ENCODE measurements at places on chromosomes 16 and 17.

- DNase-seq = no peak
Observed at GRCh38 chr16:9007177-9007794, 43.6 kb upstream of the USP7 start.

- DNase-seq = no peak
Observed at GRCh38 chr16:53768167-53768566, 64.2 kb downstream of the FTO start.

- DNase-seq = no peak
Observed at GRCh38 chr17:82950525-82951102, 110.8 kb upstream of the ZNF750 start.

- no peak for DNase-seq
Observed at GRCh38 chr17:280216-280615, 72.4 kb downstream of the RPH3AL start.

DNA sequence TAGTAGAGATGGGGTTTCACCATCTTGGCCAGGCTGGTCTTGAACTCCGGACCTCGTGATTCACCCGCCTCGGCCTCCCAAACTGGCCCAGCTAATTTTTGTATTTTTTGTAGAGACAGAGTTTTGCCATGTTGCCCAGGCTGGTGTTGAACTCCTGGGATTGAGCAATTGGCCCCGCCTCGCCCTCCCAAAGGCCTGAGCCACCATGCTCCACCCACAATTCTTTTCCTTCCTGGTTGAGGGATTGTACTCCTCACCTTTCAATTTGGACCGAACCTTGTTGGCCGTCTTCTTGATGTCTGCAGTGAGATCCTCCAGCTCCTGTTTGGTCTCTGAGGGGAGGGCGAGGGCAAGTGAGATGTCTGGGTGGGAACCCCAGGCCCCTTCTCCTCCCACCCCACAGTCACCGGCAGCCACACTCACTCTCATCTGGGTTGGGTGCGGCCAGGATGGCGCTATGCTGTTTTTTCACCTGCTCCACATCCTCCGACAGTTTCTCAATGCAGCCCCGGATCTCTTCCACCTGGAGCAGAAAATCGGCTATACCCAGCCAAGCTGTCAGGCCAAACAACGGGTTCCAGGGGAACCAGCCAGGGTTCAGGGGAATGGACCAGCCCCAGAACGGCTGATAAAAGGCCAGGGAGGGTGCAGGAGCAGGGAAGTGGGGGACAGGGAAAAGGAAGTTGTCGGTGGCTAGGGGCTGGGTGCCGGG lies 9.6 kb downstream of the STX1B start:
- DNase-seq = no peak

DNA sequence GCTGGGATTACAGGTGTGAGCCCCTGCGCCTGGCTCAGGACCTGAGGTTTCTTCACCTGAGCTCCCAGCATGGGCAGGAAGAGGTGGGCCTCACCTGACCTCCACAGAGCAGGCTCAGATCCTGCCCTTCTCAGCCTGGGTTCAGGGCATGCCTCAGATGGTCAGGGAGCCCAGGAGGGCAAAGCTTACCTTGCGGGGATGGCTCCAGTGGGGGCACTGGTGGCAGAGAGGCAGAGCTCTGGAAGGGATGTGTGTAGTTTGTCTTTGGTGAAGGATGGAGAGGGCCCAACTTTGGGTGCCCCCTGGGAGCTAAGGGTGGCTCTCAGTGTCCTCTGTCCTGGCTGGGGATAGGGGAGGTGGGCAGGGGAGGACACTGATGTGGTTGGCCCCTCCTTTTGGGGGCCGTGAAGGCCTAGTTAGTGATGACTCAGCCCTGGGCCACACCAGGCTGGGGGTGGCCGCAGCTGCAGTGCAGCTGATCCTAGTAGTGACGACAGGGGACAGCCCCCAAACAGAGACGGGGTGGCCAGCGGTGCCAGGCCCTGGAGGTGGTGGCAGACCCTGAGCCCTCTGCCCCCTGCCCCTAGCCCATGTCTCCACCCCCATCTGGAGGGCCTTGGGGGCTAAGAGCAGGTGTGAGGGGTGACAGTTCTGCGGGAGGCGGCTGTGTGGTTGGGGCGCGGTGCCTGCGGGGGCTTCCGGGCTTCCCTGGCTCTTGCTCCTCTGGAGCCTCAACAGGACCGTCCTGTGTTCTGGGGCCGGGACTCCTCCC lies 5.8 kb downstream of the NHERF2 start:
- no peak for DNase-seq

GRCh38 chr16:79297805-79298204 lies 302.7 kb downstream of the MAF start:
- DNase-seq = no peak

GRCh38 chr16:85565801-85566526 lies 47.2 kb upstream of the GSE1 start:
- no peak for DNase-seq

GRCh38 chr17:44909681-44910144 lies 5.6 kb downstream of the GFAP start:
- peak; percentile 63 for DNase-seq

DNA sequence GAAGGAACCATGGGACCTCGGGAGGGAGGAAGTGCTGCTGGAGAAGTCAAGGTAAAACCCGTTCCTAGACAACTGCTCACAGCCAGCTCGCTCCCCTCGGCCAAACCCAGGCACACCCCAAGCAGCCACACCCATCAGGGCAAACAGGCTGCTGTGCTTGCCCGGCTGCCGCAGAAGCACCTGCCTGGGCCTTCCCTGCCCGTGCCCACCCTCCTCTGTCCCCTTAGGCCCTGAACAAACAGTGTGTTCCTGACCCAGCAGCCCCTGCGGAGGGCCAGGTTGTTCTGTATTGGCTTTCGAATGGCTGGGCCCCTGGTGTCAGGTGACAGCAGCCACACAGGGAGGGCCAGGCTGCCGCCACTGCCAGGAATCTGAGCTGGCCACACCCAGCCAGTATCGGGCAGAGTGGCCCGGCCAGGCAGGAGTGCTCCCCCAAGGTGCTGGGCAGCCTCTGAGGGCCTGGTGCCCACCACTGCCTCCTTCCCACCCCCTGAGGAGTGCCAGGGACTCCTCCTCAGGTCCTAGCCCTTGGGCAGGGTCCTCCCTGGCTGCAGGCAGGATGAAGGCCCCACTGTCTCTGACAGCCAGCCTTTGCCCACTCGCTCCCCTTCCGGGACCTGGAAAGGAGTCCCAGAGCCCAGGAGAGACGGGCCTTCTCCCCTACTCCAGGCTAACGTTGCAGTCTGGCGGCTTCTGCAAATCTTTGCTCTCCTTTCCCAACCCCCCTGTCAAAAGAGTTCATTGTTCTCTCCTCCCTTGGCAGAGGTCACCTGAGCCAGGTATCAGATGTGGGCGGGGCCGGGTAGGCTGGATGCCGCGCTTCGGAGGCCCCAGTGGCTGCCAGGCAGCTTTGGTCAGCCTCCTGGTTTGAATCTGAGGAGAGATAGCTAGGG lies 24.0 kb downstream of the LLGL2 start:
- DNase-seq = no peak

DNA sequence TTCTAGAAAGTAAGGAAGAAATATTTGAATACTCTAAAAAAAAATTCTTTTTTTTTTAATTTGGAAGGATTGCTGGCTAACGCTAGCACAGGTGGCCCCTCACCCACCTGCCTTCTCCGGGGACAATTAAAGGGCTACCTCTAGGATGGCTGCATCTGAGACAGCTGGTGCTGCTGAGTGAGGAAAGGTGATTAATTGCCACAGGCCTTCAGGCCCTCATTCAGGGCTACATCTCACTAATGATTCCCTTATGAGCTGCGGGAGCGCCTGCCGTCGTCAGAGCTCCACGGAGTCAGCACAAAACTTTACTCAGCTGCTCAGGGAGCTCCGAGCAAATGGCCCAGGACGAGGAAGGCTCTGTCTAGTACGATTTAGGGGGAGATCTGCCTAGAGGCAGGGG lies 27.0 kb upstream of the AKTIP start:
- DNase-seq = no peak

DNA sequence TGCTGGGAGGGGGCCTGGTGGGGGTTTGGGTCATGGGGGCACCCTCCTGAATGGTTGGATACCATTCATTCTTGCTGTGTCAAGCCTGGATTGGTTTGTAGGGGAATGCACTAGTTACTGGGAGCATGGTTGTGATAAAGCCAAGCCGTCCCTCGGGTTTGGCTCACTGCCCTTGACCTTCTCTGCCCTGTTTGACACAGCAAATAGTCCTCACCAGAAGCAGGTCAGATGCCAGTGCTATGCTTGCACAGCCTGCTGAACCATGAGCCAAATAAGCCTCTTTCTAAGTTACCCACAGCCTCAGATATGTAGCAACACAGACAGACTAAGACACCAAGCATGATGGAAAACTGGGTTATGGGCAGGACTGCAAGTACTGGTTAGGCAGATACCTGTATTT lies 14.6 kb downstream of the ZNF778 start:
- DNase-seq = no peak

DNA sequence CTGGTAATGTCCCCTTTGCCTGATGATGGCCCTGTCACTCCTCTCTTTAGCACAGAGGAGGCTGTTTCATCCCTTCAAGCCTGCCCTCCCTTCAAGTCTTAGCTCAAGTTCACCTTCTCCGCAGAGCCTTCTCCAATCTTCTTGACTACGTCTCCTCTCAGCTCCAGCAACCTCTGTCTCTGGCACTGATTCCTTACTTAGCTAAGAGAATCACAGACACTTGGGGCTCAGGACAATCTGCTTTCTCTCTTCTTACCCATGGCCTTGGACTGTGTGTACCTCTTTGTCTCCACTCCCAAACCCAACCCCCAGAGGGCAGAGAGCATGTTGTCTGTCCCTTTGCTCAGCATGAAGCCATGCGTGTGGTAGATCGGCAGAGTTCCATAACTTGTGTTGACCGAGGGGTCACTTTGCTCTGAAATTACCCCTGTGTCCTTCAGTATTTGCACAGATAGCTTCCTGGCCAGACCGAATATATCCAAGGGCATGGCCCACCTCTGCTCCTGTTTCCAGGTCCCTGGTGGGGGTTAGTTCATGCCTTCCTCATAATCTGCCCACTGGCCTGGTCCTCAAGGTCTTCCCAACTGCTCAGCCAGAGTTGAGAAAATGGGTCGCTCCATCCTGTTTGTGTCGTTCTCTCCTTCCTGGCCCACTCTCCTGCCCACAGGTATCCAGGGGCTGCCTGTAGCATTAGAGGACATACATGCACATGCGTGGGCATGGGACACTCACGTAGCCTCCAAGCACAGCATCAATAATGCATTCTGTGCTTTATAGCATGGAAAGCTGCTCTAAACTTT lies 41.6 kb downstream of the MAPT start:
- DNase-seq = no peak

GRCh38 chr17:73998249-73998648 lies 205.2 kb upstream of the RPL38 start:
- no peak for DNase-seq

GRCh38 chr16:1374418-1375297 lies 22.9 kb downstream of the GNPTG start:
- DNase-seq = no peak

DNA sequence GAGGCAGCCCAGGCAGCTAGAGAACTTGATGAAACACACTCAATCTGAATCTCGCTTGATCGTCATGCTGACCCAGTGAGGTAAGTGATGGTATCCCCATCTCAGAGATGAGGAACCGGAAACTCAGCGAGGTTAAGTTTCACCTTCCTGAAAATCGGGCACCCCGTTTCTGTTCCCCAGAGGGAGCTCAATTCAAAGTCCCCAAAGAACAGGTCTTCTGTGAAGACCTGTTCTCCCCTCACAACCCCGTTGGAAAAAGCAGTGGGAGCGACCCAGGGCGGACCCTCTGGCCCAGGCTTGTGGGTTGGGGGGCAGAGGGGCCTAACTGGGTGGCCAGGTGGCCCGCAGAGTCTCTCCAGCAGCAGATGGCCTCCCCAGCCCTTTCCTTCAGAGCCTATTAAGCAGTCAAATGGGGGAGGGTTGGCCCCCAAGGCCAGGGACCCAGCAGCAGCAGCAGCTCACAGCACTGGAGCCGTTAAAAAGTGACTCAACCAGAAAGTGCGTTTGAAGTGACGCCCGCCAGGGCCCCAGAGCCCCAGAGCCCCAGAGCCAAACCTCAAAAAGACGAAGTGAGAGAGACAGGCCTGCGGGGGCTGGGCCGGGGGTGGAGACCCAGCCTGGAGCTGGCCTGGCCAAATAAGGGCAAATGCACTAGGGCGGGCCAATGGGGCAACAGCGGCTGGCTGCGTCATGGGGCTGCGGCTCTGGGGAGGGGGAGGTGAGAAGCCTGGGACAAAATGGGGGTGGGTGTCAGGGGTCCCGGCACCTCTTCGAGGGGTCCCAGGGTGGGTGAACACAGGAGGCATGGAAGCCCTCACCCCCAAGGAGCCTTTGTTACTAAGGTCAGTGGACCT lies 9.2 kb upstream of the TSPOAP1 start:
- DNase-seq = peak; percentile 70

DNA sequence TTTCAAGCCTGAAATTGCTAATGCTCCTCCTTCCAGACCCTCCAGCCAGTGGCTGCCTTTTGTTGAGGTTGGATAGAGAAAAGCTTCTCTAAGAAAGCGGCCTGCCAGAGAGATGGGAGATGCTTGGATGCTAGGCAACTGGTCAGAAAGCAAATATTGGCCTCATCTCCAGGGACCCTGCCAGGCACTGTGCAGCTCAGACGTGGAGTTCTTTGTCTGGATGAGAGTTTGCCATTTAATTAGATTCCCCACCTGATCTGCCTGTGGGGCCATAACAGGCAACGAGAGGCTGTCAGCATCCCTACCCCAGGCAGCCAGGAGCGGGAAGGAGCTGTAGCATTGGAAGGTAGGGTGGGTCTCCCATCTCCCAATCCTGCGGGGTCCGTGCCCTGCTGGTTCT lies 52.7 kb downstream of the ASIC2 start:
- no peak for DNase-seq

DNA sequence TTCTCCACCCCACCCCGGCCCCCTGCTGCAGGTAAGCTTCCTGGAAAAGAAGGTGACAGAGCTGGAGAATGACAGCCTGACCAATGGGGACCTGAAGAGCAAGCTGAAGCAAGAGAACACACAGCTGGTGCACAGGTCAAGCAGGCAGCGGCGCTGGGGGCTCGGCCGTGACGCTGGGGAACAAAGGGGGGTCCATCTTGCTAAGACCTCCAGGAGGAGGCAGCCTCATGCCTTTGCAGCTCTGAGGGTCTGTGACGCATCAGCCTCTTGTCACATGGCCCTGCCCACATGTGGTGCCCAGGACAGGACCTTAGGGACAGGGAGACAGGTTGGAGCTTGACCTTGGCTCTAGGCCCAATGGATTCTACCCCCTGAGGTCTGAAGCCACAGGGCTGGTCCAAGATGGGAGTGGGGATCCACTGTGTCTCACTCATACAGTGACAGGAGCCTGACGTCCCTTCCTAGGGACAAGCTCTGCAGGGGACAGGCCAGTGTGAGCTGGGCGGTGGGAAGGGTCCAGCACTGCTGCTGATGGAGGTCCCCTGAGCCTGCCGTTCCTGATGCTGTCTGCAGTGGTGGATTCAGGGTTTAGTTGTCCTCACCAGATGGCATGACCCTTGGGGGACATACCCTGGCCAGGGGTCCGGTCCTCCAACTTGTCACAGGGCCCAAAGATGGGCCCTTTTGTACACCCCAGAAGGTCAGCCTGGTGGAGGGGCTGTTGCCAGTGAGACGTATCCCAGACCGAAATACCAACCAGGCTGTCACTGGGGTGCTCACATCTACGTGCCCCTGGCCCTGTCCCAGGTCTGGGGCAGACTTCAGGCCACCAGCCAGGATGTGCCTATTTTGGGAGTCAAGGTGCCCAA lies 132.6 kb downstream of the RAB11FIP4 start:
- no peak for DNase-seq

- no peak for DNase-seq
Observed at GRCh38 chr16:30010844-30011713, at the start of gene DOC2A. Gene DOC2A (minus strand): TSS chr16:30011027. CDS start chr16:30010222, 805 bp downstream.

Data from BJ (cell line).